H54 (cell line): ENCODE measurements at places on chromosomes 4 and X.

GRCh38 chr4:105210916-105211315, 64.2 kb downstream of the TET2 start:
- no peak for DNase-seq

GRCh38 chr4:143140696-143141095, 44.0 kb upstream of the USP38 start:
- no peak for DNase-seq

DNA sequence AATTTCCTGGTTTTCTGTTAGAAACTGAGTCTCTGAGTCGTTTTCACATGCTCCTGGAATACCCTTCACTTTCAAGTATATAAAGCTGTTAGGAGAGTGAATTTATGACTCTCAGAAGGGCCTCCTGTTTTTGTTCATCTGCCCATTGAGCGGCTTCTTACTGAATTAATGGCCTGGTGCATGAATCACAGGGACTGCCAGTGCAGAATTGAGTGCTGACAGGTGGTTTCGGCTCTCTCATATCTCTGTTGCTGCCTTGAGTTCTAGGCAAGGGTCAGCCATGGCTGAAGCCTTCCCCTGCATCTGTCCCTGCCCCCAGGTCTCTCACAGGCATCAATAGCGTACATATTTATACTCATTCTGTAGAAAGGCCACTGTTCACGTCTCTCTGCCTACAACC, 22.7 kb upstream of the SEPSECS start:
- no peak for DNase-seq

GRCh38 chrX:87391742-87392141, 125.9 kb upstream of the KLHL4 start:
- DNase-seq: no peak

- DNase-seq: no peak
These were observed 44.3 kb downstream of the IL21 start for GRCh38 chr4:122576261-122577188.

DNA sequence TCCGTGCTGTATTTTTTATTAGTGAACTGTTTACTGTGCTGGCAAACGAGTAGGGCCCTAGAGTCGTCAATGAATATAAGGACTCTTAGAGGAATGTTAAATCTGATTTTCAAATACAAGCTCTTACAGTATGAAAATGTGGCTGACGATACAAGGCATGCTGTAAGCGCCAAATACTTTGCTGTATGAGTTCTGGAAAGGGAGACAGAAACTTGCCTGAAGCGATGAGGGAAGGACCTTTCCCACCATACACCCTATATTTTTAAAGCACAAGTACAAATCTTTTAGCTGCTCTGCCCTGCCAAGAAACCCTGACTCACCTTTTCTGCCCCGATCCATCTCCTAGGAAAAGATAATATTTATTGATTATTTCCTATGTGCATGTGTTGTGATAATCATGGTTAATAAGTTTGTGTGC, 15.7 kb upstream of the RUFY3 start:
- no peak for DNase-seq

- no peak for DNase-seq
These were observed 1087.8 kb downstream of the C4orf33 start for GRCh38 chr4:130183766-130184165.

DNA sequence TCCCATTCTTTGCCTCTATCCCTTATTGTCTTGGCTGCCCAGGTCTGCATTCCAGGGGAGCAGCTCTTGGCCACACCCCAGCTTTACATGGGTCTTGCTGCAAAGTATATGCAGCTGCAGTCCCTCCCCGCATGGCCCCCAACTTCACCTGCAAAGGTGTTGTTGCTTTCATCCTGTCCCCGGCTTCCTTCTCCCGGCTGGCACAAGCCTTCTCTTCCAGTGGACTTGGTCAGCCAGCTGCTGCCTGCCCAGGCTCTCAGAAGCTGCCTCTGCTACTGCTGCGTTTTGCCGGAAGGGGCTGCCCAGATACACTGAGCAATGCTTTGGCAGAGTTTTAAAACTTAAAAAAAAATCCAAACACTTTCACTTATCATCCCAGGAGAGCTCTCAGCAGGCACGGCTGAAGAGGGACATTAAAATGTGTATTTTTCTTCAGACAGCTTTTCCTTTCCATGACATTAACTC, 121.2 kb upstream of the PDLIM3 start:
- no peak for DNase-seq

DNA sequence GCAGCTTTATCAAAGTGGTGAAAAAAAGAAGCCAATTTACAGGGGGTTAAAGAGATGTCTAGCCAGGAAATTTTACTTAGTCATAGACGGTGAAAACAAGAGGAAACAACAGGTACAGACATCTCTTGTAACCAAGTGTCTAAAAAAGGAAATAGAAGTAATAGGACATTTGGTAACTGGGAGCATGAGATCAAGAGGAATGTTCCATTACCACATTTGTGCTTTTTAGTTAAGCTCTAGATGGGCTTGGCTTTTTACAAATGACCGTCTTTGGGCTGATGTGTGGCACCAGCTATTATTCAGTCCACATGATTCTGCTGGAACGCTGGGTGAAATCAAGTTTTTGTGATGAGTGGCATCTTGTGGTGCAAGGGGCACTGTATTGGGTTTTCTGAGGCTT, 179.5 kb downstream of the SMIM20 start:
- DNase-seq: no peak

GRCh38 chr4:84481077-84481859, 17.8 kb downstream of the NKX6-1 start:
- DNase-seq: no peak

- no peak for DNase-seq
These were observed 13.6 kb downstream of the PDCL2 start for GRCh38 chr4:55578341-55579010.

GRCh38 chr4:168605411-168605810, 108.6 kb downstream of the PALLD start:
- DNase-seq: peak; percentile 19

- no peak for DNase-seq
These were observed 661 bp downstream of the SPIN4 start for GRCh38 chrX:63350465-63350877.

DNA sequence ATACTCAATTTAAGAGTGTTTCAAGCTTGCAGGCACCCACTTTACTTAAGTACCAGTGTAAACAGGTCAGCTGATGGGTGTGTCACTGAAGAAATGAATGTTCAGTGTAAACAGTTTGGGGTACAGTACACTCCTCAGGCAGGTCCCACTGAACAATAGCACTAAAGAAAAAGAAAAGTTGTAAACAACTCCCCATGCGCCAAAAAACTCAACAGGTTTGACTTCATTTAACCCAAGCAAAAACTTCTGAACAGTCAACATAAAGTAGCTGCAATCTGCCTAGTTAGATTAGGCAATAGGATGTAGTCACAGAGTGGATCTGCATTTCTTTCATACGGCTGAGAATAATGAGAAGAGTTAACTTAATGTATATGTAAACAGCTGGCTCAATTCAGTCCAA, 93.2 kb downstream of the FAM13A start:
- no peak for DNase-seq

DNA sequence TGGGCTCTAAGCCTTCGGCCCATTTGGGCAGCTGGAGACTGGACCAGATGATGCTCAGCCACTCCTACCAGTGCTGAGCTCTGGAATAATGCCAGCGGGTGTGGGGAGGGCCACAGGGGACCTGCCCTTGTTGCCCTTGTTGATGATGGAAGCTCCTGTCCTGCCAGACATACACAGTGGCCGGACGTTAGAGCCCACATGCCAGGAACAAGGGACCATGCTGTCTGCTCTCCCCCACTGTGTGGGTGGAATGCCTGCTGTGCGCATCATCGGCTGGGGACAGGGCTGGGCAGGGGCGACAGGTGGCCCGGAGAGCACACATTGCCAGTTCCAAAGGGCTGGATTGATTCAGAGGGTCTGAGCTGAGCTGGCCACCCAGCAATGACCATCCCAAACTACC, 2.0 kb downstream of the ABLIM2 start:
- DNase-seq: no peak

DNA sequence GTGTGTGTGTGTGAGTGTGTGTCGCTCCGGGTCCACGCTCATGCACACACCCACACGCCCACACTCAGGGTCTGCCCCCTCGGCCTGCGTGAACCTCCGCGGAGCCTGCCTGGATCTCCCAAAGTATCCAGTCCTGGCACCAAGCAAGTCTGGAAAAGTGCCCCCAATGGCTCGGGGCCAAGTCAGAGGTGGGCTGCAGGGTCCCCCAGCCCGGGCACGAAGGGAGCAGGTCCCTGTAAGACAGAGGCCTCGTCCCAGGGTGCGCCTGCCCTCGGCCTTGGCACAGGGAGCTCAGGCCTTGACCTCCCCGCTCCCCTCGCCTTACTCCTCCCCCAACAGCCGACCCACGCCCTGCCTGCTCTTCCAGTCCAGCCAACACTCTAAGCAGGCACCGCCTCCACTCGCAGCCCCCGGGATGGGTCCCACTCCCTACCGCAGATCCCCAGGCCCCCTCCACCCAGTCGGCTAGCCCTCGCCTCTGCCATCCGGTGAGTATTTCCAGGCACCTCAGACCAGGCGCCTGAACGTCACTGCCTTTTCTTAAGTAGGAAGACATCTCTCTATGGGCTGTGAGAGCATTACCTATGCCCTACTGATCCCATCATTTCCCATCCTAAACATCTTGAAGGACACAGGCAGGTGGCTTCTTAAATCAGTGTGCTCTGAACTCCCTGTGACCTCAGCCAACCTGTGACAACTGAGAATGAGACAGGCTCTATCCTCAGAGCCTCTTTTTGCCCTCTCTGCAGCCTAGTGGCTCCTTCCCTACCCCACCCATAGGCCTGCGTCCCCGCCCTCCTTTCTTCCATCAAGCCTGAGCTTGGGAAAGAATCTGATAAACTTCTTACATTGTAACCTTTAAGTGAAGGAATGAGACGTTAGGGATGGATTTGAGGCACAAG, 704 bp downstream of the FAM114A1 start:
- no peak for DNase-seq

- DNase-seq: no peak
These were observed 56.0 kb downstream of the PDLIM5 start for GRCh38 chr4:94507708-94508107.

DNA sequence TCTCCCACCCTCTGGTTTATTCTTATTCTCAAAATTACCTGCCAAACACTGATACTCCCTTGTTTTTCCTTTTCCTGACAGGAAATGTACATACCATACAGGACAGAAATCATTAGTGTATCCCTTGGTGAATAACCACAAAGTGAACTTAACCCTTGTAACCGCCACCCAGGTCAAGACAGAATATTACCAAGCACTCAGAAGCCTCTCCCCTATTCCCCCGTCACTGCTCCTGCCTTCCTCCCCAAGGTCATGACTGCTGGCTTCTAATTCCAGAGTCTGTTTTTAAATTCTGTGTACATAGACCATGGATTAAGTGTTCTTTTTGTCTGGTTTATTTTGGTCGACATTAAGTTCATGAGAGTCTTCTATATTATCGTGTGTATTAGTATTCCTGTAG, 37.7 kb downstream of the HTT start:
- DNase-seq: no peak

- no peak for DNase-seq
These were observed 86.6 kb downstream of the STK32B start for GRCh38 chr4:5137927-5138326.

- no peak for DNase-seq
These were observed 227.1 kb downstream of the MID1 start for GRCh38 chrX:10393241-10393640.

DNA sequence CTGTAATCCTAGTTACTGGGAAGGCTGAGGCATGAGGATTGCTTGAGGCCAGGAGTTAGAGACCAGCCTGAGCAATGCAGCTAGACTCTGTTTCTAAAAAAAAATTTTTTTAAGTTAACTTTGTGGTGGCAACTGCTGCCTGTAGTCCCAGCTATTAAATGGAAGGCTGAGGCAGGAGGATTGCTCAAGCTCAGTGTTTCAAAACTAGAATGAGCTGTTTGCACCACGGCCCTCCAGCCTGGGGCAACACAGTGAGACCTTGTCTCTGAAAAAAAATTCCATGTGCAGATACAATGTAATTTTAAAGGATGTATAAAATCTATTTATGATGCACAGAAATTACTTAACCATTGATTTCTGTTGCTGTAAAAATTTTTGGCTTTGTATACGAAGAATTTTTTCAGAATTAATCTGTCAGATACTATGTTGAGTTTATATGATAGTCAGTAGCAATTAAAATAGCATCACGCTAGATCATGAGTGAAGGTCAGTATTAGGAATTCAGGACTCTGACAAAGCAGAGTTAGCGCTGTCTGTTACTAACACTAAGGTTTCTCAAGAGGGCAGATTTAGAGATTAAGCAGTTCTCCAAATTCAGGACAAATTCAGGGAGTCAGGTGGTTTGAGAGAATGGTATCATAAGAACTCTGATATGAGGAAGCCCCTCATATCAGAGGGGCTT, 8.3 kb upstream of the AGA start:
- no peak for DNase-seq

DNA sequence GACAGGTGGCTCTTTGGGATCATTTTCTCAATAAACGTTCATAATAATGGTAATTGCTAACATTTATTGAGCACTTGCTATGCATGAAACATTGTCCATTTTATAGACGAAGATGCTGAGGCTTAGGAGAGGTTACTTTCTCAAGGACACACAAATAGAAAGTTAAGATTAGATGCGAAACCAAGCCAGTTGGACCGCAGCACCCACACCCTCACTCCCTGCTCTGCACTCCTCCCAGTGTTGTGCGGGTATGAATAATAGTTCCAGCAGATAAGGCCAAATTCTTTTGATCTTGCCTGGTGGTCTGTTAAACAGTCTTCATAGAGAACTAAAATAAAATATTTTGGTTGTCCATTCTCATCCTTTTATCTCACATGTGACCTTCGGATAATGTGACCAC, 85.0 kb upstream of the BEND4 start:
- DNase-seq: no peak
